ENCODE measurements at places on chromosomes 6 and 20. TPM values are rescaled to one million over a fixed set of nuclear protein-coding genes. Genes with fewer than 3 reads are reported as not detected.

The MTHFD1L gene
- 54.6 TPM for total RNA-seq

GRCh38 chr6:111087871-111088667 lies 766 bp downstream of the SLC16A10 start:
- DNase-seq = peak; percentile 47
- no peak overlapping the region for H3K27ac ChIP-seq
- peaks cover 41% of the 10 kb centered on the region for H3K27me3 ChIP-seq
- H3K4me3 ChIP-seq = peak overlapping the region; percentile 75
- H3K4me1 ChIP-seq = peaks cover 20% of the 10 kb centered on the region

- DNase-seq = no peak
- no peak overlapping the region for H3K27ac ChIP-seq
- peaks cover 67% of the 10 kb centered on the region for H3K36me3 ChIP-seq
- H3K27me3 ChIP-seq = no peaks in the 10 kb centered on the region
- H3K4me3 ChIP-seq = no peak overlapping the region
Measured at GRCh38 chr6:160093061-160093460, 28.6 kb upstream of the SLC22A1 start.

DNA sequence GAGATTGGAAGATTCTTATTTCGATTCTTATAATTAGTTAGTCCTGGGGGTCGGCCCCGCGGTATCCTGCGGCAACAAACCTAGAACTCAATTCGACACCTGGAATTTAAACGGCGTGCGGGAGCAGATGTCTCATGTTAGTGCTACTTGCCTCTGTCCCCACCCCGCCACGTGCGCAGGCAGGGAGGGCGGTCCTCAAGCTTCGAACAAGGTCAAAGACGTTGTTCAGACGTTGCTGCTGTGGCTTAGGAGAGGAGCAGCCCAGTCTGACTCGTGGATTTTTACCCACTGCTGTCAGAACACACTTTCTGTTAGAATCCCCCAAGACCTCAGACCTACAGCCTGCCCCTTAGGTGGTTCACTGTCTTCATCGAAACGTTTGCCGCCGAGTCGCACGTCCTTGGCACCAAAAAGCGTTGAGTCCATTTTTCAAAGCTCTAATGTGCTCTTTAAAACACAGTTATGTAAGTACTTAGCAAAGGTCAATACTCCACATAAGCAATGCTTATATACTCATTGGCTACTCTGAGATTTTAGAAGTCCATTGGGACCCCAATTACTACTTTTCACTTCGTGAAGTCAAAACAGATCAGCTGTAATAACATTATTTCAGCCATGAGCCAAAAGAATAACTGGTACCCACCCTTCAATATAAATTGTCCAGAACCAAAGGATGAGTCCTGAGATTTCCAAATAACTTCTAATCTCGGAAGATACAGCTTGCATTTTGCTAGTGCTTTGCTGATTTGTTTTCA lies 2.7 kb upstream of the C6orf62 start:
- H3K27ac ChIP-seq = peak overlapping the region; percentile 100
- H3K27me3 ChIP-seq = no peaks in the 10 kb centered on the region
- H3K36me3 ChIP-seq = peaks cover 36% of the 10 kb centered on the region
- DNase-seq = no peak
- peaks cover 24% of the 10 kb centered on the region for H3K4me1 ChIP-seq

DNA sequence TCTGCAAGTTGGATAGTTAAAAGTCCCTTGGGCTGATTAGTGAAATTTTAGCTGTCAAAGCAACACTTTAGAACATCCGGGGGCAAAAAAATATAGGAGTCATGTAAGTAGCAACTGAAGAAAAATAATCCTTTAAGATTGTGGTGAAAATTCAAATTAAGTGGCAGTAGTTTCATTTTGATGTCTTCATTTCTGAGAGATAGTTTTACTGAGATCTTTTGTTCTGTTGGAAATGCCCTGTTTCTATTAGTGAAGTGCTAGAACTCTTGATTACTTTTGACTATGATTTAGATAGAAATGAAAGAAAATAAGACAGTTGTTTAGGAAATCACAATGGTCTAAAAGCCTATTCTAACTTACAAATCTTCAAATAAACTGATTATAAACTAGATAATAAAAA lies 587.3 kb upstream of the MMS22L start:
- DNase-seq = no peak
- no peak overlapping the region for H3K27ac ChIP-seq
- H3K4me3 ChIP-seq = no peak overlapping the region
- H3K4me1 ChIP-seq = no peaks in the 10 kb centered on the region

GRCh38 chr20:32356622-32357374 lies 1.3 kb upstream of the ASXL1 start:
- H3K4me3 ChIP-seq = peak overlapping the region; percentile 97
- peaks cover 70% of the 10 kb centered on the region for H3K4me1 ChIP-seq
- DNase-seq = no peak
- peak overlapping the region; percentile 98 for H3K27ac ChIP-seq
